Prostate gland (tissue), 2 donors: ENCODE measurements at places on chromosomes 2 and 18.

DNA sequence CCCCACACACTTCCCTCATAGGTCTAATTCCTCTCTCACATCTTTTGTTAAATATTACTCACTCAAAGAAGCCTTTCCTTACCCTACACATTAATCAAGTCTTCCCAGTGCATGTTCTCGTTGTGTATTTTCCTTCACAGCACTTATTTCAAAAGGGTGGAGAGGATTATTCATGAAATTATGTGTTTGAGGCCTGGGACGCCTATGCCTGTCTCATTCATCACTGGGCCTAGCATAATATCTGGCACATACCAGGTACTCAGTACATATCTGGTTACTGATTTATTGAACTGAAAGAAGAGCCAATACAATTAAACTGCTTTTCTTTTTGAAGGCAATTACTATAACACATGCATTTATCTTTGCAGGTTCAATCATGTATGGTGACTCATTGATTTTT is 15.1 kb upstream of the MALL start:
- no peak for DNase-seq

GRCh38 chr2:233461481-233461891 is 105.1 kb downstream of the USP40 start:
- no peak for DNase-seq

DNA sequence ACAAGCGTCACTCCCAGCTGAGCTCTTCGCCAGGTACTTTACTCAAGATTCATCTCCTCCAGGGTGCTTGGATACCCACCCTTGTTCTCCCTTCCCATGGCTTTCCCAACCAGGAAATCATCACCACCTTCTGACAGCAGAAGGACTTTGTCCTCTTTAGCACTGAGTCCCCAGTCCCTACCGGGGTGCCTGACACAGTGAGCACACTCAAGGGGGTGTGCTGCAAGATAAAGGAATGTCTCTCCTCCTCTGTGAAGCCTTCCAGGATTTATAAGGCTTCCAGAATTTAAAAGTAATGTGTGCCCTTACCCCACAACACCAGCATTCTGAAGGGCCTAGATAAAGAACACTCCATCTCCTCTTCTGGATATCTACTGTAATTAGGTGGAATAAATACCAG is 39.6 kb downstream of the ACVR1 start:
- no peak for DNase-seq

DNA sequence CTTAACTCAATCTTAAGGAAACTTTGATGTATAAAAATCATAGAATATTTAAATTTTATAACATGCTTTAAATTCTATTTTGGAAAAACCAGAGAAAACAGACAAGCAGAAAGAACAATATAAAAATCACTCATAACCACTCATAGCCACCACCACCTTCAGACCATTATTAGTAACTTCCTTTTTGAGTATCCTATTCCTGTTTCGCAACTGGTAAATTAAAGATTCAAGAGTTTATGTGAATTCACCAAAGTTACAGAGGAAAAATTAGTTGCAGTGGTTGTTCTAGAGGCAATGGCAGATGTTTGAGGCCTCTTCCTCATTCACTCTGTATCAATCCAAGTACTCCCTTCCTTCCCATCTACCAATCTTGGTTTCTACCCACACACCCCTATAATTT is 49.3 kb upstream of the PROKR1 start:
- no peak for DNase-seq

- no peak for DNase-seq
Measured at GRCh38 chr2:70456585-70457495, 96.8 kb downstream of the TGFA start.

- no peak for DNase-seq
Measured at GRCh38 chr18:13612196-13612997, 114.0 kb downstream of the FAM210A start.

- peak; percentile 44 for DNase-seq
Measured at GRCh38 chr2:9782197-9782719, 61.0 kb upstream of the TAF1B start.

GRCh38 chr18:66048406-66048805 is 297.6 kb downstream of the CDH7 start:
- DNase-seq = no peak

DNA sequence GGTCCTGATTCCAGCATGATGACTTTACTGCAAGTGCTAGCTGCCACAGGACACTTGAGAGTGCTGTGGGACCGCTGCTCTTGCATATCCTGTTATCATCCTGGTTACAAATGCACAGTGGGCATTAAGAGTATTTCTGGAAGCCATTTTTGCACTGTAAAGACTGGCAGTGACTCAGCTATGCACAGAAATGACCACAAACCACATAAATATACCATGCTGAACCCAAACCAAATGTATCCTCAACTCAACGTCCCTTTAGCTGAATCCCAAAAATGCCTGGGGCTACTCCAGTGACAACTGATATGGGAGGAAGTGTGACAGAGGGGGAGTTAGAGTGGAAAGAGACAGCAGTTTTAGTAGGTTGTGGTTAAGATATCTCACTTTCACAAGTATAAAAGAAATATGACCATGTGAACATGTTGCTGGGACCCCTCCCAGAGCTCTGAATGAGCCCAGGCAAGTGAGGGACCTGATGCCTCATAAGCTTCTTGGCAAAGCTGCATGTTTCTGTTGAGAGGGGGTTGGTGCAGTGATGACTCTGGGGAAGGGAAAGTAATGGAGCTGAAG is 37.3 kb downstream of the RHBDD1 start:
- no peak for DNase-seq

DNA sequence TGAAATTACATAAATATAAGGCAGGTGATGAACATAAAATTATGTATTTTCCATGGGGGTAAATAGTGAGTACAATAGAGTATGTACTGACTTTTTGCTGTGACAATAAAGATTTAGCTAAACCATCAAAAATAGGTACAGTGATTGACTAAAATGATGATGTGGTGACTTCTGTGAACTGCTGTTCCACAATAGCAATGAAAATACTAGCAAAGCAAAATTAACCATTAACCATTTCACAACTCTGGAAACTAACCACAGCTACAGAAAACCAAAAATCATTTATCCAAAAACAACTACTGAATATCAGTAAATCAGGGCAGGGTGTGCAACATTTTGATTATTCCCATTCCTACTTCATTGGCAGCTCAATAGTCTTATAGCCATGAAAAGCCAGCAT is 161.4 kb upstream of the GYPC start:
- DNase-seq = no peak

- no peak for DNase-seq
Measured at GRCh38 chr2:67919490-67919889, 143.3 kb downstream of the C1D start.

DNA sequence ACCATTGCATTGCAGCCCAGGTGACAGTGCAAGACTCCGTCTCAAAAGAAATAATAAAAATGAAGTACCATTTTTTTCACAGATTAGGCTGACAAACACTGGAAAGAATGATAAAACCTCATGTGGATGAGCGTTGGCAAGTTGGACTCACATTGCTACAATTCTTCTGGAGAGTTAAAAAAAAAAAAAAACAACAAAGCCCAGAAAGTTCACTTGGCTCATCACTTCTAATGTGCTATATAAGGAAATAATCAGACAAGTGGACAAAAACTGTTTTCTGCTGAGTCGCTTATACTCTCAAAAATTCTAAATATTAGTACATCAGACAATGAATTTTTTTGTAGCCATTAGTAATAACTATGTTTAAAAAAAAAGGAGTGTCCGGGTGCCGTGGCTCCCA is 38.4 kb downstream of the PKP4 start:
- DNase-seq = no peak

DNA sequence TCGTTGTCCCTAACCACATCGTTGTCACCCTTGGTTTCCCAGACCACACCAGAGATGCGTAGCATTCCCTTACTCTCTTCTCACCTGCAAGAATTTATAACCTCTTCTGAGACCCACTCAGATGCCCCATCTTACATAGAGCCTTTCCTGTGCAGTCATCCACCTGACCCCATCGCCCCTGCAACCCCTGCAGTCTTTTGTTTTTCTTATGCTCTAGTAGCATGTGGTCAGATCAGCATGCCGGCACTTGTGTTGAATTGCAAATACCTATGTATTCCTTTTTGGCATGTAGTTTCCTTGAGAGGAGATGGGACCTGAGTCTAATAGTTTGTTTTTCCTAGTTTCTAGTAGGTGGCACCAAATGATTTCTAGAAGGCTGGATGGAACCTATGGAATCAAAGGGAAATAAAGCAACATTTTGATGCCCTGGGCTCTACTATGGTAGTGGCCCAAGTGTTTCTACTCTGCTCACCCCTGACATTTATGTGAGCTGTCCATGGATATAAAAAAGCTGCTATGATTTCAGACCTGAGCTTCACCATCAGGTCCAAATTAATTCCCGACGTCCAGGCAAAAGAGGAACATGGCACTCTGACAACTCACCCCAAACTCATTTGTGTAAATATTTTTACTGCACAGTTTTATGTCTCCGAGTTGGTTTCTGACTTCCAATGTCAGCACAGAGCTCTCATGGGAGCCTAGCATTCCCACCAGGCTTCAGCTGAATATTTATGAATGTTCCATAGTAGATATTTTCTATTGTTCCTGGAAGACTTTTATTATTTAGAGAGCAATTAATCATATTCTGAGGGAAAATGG is 143.6 kb downstream of the RNF144A start:
- DNase-seq = no peak

GRCh38 chr2:159471340-159471739 is 145.0 kb downstream of the BAZ2B start:
- DNase-seq = no peak

- peak; percentile 69 for DNase-seq
Measured at GRCh38 chr2:205775097-205775877, 93.0 kb downstream of the NRP2 start.

DNA sequence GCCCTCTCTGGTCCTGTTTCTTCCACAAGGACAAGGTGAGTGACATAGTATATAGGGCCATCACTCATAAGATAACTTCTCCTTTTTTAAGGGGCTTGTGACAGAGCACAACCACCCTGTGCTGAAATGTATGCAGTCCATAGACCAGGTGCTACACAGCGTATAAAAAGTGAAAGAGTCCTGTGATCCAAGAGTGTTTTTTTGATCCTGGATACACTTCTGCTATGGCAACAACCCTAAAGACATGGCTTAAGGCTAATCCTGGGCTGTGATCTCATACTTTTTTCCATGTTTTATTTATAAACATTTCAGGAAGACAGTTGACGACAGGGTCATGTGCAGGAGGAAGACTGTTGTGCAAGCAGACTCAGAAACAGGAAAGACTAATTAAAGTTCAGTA is 400.5 kb upstream of the TCF4 start:
- no peak for DNase-seq

GRCh38 chr2:65361623-65362022 is 70.8 kb downstream of the SPRED2 start:
- DNase-seq = no peak

- DNase-seq = no peak
Measured at GRCh38 chr18:52131845-52132244, 208.2 kb upstream of the DCC start.

DNA sequence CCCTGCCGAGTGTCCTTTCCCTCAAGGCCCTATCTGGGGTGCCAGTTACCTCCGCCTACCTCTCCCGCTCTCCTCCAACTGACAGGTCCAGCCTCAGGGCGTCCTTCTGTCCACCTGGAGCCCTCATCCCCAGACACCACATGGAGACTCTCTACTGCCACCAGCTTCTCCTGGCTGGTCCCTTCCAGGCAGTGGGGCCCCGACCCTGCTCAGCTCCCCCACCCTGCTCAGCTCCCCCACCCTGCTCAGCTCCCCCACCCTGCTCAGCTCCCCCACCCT is 74.0 kb upstream of the ODC1 start:
- no peak for DNase-seq

- DNase-seq = no peak
Measured at GRCh38 chr2:146597291-146597690, 1247.5 kb upstream of the ACVR2A start.

DNA sequence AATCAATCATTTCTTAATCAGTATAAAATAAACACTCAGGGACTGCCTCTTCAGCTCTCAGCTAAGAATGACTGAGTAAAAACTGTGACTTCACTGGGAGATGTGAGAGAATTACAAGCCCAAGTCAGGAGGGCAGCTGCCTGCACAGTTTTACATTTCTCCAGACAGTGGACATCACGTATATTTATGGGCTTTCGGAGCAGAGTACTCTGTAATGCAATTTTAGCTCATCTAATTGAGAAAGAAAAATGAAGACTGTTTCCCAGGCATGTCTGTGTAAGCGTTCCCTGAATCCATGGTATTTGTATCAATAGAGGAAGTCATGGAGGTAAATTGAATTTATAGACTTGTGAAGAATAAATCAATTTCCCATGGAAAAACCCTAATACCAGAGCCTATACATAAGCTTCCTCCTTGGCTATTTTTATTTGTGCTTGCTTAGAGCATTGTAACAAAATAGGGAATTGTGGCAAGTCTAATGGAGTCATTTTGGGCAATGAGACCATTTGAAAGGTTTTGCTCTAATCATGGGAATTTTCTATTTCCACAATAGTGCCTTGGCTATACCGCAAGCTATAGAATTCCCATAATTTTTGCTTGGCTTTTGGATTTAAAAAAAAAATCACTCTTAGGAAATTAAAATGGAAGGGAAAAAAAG is 87.2 kb downstream of the SLC5A7 start:
- no peak for DNase-seq

GRCh38 chr18:30903566-30903965 is 139.0 kb downstream of the DSC3 start:
- DNase-seq = no peak

GRCh38 chr2:98180456-98180855 is 93.5 kb downstream of the VWA3B start:
- DNase-seq = no peak

DNA sequence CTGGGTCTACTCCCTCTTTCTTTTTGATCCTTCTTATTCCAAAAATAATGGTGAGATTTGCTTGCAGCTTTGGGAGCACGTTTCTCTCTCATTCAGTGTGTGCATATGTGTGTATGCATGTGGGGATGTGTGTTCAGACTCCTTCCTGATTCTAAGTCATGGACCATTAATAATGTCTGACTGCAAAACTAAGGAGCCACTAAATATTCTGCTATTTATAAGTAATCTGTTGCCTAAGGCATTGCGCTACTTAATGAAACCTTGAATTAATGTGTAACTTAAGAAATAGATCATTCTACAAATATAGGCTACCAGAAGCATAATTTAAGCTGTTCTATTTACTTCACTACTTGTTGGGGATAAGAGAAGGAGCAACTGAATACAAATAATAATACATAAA is 182.1 kb downstream of the TFCP2L1 start:
- DNase-seq = no peak
